Retina (tissue), 1 donor: ENCODE measurements at places on chromosomes 6 and 20.

DNA sequence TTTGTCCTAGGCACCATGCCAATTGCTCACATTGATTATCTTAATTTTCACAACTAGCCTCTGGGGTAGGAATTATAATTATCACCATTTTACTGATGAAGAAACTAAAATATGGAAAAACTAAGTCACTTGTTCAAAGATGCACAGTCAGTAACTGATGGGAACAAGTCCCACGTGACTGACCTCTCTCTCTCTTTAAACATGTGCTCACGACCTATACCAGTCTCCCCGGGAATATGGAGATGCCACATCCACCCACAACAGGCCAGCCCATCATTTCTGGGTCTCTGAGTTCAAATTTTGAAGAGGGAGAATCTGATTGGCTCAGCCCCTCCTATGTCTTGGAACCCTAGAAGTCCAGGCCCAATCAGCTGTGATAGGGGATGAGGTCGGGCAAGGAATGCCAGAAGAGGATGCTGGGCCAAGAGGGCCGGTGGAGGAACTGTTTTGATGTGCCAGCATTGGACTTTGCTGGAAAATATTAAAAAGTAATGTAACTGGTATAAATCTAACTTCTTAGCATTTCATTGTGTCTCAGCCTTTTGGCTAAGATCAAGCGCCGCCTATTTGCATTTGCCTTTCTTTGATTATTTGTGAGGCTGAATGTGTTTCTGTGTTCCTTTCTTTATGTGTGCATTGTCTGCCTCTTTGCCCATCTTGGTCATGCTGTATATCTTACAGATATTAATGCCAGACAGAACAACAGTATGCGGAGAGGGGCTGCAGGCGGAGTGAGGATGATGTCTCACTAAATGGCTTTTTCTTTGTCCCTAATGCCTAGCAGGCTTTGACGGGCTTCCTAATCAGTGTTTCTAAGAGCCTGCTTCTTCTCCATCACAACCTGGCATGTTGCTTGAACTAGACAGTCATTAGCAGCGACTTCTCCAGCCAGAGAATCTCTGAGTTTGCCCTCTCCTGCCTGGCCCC, 126.6 kb downstream of the VEGFA start:
- DNase-seq = no peak

GRCh38 chr6:13978102-13978640, 53.4 kb downstream of the RNF182 start:
- no peak for DNase-seq

DNA sequence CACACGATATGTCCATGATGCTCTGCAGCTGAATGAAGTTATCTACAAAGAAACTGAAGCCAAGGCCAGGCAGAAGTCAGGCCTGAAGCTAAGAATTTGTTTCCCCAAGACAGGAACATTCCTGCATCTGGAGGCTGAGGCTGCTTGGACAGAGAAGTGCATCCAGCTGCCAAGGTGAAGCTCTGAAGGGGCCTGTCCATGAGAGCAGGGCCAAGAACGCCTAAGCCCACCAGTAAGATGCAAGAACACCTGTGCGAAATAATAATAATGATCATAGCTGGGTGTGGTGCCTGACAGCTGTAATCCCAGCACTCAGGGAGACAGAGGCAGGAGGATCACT, 37.7 kb upstream of the B4GALT5 start:
- no peak for DNase-seq

- DNase-seq = no peak
Measured at GRCh38 chr6:9292975-9293374, 857.6 kb upstream of the SLC35B3 start.

DNA sequence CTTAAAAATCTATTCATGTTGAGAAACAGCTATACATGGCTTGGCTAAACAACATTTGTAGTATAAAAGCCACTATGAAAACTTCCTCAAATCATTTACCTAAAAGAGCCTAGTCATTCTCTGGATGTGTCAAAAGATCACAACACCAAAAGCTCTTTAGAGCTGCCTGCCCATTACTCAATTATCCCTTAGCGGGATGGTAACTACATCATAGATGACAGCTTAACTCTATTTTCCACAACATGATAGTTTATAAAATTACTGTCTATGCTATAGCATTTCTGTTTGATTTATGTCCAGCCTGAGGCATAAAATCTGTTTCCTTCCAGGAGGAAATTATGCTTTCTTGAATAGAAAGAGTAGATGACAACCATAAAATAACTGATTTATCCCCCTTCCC, 777.6 kb upstream of the HS3ST5 start:
- DNase-seq = no peak

DNA sequence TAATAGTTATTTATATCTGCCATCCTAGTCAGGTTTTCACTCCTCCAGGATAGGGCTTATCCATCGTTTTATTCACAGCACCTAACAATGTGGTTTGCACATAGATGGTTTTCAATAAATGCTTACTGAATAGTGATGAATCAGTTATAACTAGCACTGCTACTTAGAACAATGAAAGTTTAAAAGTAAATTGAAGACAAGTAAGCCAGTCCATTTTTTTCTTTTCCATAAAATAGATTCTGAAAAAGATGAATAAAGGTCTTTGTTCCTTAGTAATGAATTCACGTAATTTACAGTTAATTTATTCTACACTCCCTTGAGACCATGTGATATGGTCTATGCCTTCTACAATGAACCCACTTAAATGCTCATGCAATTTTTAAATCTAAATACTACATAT, 212.5 kb downstream of the RNGTT start:
- no peak for DNase-seq

- DNase-seq = peak; percentile 70
Measured at GRCh38 chr6:3849681-3850450, 693 bp downstream of the FAM50B start.

- no peak for DNase-seq
Measured at GRCh38 chr6:100126790-100127484, 132.9 kb upstream of the MCHR2 start.

DNA sequence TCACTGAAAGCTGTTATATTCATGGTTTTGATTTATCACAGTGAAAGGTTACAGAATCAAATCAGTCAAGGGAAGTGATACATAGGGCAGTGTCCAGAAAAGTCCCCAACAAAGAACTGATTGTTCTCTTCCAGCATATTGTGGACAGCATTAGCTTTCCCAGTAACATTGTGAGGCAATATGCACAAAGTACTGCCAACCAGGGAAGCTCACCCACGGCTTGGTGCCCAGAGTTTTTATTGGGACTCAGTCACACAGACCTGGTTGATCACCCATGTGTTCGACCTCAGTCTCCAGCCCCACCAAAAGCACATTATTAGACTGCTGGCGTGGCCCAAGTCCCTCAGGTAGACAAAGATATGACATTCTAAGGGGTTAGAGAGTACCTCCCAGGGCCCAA, 76.0 kb downstream of the LCA5 start:
- DNase-seq = no peak
